ENCODE measurements at places on chromosomes 4 and X. TPM values are rescaled to one million over a fixed set of nuclear protein-coding genes. Genes with fewer than 3 reads are reported as not detected.

Gene MID1
- 5.9 TPM for total RNA-seq

Gene KLHL4
- total RNA-seq = 0.57 TPM

Gene CT47A7
- not detected for total RNA-seq

Gene PAGE2B
- not detected for total RNA-seq

Gene FATE1
- total RNA-seq = not detected

Gene GRID2
- not detected for total RNA-seq

Gene CPLX1
- total RNA-seq = 0.82 TPM

Gene MORC4
- 18.5 TPM for total RNA-seq

Gene CT45A1
- total RNA-seq = not detected

Gene FGF13
- total RNA-seq = 9.5 TPM

Gene STATH
- total RNA-seq = not detected

Gene NLRP2B
- not detected for total RNA-seq

Gene DYNLT3
- total RNA-seq = 35.0 TPM

Gene SHROOM2
- 0.16 TPM for total RNA-seq

Gene ADH7
- total RNA-seq = not detected

Gene NAA15
- total RNA-seq = 26.4 TPM

Gene DGKK
- not detected for total RNA-seq

Gene SERPINA7
- not detected for total RNA-seq

Gene DUX4
- total RNA-seq = not detected

Gene GRXCR1
- not detected for total RNA-seq

Gene ARSD
- 35.0 TPM for total RNA-seq

Gene EGFL6
- total RNA-seq = 11.6 TPM

Gene GPRASP1
- total RNA-seq = 7.7 TPM

Gene GRIA2
- total RNA-seq = not detected

Gene ATP1B4
- not detected for total RNA-seq

Gene HTR2C
- total RNA-seq = not detected

Gene GLOD5
- not detected for total RNA-seq

Gene FMR1NB
- not detected for total RNA-seq

Gene APEX2
- 7.0 TPM for total RNA-seq

Gene HOPX
- total RNA-seq = 5.8 TPM

Gene EBP
- 6.0 TPM for total RNA-seq

Gene SUPT20HL1
- not detected for total RNA-seq

Gene H2AZ1
- 131 TPM for total RNA-seq

Gene BMPR1B
- 0.17 TPM for total RNA-seq

Gene PAK3
- total RNA-seq = 2.7 TPM

Gene UGT8
- not detected for total RNA-seq

Gene MTMR1
- total RNA-seq = 15.3 TPM

Gene CNKSR2
- 17.6 TPM for total RNA-seq

Gene RUFY3
- total RNA-seq = 47.1 TPM

Gene VCX2
- total RNA-seq = not detected

Gene MSX1
- 15.2 TPM for total RNA-seq

Gene FAM47E
- total RNA-seq = 5.6 TPM

Gene TCP11X2
- not detected for total RNA-seq

Gene ARMCX1
- total RNA-seq = 45.6 TPM

Gene PDLIM3
- 9.6 TPM for total RNA-seq

Gene TBC1D1
- 60.3 TPM for total RNA-seq

Gene CFAP99
- not detected for total RNA-seq

Gene RBM47
- 84.3 TPM for total RNA-seq

Gene CSAG1
- total RNA-seq = not detected

Gene TLR2
- 91.5 TPM for total RNA-seq

Gene BCORL1
- 4.6 TPM for total RNA-seq

Gene NPY1R
- 42.2 TPM for total RNA-seq

Gene SPANXN4
- total RNA-seq = not detected
